ENCODE measurements at places on chromosomes 5 and 9.

DNA sequence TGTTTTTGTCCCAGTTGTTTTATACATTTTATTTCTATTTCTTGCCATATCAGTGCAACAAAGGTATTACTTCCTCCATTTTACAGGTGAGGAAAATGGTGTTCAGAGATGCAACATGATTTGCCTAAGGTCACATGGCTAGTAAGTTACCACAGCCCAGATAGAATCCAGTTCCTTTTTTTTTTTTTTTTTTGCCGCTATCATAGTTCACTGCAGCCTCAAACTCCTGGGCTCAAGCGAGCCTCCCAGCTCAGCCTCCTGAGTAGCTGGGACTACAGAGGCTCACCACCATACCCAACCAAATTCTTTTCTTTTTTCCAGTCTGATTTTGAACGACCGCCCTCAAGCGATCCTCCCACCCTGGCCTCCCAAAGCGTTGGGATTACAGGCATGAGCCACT, 480 bp upstream of the CCDC69 start:
- no peak for DNase-seq

DNA sequence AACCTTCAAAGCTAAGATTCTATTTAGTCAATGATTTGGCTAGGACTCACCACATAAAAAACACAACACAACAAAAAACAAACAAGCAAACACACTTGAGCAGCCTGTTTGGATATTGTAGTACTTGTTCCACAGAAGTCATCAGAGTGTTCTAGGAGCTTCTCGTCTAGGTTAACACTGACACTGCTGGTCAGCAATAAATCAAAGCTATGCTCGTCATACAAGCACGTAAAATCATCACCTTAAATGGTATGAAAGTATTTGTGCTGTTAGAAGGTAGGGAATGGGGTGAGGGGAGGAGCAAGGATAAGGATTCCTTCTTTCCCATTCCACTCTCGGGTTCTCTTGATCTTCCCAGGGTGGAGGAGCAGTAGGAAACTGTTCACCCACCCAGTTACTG, 88.0 kb downstream of the ARL15 start:
- no peak for DNase-seq

- DNase-seq, result no peak
Measured at GRCh38 chr9:19995619-19996018, 206.8 kb upstream of the SLC24A2 start.

DNA sequence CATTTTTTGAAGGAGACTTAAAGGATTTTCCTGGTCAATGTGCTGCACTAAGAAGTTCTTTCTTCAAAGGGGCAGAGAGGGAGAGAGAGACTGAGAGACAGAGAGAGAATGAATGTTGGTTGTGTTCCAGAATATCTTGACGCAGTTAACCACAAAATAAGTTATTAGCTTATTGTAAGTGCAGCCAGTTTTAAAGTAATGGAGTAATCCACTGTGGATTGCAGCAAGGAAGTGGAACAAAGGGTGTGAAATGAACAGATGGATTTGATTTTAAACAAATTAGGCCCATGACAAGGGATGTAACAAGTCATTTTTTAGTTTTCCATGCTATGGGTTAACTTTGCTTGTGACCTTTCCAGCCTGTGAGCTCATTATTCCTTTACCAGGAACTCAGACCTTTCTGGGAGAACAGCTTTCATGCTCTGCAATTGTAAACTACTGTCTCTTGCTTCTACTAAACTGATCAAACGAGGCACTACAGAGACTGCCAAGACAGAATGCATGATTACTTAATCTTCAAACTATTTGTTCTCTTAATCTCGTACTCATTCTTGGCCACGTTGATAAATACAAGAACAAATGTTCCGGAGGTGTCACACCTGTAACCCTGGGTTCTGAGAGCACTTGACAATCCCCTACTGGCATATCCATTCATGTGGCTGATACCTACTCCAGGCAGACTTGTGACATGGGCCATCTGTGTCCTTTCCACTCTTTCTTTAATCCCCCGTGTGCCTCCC, 131.1 kb downstream of the TLE1 start:
- no peak for DNase-seq

DNA sequence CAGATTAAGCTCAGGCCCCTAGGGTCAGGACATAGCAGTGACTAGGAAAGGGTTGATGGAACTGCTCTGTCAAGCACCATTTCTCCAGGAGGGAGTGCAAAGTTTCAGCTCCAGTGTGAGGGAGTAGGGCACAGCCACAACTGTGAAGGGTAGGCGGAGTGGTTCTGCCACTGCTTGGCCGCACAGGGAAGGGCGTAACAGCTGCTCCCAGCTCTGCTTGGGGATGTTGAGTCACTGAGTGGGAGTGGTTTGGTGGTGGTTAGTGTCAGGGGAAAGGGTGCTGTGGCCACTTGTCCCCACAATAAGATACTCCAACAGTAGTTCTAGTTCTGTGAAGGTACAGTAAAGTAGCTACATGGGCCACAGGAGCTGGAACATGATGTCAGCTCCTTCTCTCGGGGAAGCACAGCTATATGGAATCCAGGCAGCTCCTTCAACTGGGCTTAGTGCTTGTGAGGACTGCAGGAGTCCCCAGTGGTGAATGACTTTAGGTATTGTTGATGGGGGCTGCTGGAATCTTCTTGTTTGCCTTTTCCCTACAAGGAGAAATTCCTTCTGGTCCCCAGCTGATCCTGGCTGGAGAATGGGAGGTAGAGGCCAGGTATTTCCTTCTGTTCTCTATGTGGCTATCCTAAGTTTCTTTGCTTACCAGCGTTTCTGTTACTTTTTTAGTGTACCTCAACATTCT, 314.5 kb downstream of the SPATA31D1 start:
- DNase-seq, result no peak

GRCh38 chr9:23849379-23850035, 23.5 kb upstream of the ELAVL2 start:
- DNase-seq, result no peak

GRCh38 chr5:51566953-51567352, 183.7 kb downstream of the ISL1 start:
- no peak for DNase-seq

- no peak for DNase-seq
Measured at GRCh38 chr9:100865111-100865510, 163.4 kb upstream of the PLPPR1 start.

- no peak for DNase-seq
Measured at GRCh38 chr5:58200451-58200850, 259.4 kb downstream of the PLK2 start.

GRCh38 chr9:700365-701282, 140.9 kb upstream of the DMRT1 start:
- no peak for DNase-seq

DNA sequence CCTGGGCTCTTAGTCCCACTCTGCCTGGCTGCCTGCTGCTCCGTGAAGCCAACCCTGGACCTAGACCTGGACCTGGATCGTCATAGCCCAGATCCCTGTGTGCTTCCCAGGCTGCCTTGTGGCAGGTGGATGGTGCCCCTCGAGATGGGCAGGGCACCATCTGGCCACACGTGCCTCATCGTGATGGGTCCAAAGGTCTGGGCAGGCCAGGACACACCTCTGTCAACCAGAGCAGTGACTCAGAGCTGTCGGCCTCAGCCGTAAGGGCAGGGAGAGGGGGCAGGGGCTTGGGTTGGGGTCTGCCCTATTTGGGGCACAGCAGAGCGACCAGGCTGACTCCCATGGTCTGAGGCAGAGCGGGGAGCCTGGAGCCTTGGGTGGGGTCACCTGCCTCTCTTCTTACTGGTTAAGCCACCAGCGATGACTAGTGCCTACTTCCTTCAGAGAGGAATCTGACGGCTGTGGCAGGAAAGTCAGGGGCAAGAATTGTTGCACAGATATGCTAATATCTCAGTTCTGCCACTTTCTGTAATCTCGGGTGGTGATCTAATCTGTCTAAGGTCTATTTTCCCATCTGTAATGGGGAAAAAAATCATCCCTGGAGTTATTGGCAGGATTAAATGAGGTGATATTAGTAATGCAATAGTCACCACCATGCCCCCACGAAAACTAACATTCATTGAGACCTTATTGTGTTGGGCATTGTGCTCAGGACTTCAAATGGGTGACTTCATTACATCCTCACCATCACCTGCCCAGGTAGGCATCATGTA, 3.2 kb upstream of the CDHR2 start:
- DNase-seq, result no peak

DNA sequence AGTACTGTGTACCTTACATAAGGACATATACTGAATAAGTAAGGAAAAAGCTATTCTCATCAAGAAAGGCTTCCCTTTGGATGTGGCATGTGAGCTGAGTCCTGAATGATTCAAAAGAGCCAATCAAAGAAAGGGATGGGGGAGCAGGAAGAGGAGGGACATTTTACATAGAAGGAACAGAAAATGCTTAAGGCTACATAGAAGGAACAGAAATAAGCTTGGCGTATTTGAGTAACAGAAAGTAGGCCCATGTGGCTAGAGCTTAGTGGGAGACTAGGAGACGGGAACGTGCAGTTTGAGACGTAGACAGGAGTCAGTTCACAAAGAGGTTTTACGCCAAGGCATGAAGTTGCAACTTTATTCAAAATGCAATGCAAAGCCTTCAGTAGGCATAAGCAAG, 126.3 kb downstream of the CEMIP2 start:
- no peak for DNase-seq

DNA sequence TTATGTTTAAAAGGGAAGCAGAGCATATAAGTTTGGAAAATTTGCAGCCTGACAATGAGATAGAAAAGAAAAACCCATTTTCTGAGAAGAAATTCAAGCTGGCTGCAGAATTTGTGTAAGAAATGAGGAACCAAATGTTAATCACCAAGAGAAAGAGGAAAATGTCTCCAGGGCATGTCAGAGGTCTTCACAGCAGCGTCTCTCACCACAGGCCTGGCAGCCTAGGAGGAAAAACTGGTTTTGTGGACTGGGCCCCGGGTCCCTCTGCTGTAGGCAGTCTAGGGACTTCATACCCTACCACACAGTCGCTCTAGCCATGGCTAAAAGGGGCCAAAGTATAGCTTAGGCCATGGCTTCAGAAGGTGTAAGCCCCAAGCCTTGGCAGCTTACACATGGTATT, 32.1 kb upstream of the HSD17B4 start:
- DNase-seq, result no peak

GRCh38 chr5:106530150-106530549, 1140.6 kb downstream of the EFNA5 start:
- DNase-seq, result no peak

DNA sequence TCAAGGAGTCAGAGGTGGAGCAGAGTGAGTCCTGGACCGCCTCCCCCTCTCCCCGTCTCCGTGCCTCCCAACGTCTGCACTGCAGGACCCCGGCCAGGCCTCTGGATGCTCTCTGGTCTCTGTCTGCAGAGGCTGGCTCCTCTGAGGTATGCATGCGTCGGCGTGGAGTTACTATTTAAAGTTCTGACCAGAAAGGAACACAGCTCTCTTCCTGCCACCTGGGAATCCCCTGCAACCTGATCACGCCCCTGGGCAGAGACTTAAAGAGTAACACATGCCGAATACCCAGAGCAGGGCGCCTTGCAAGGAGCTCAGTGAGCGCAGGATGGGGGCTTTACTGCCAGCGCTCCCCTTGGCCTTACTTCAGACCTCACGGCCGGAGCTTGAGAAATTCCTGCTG, 16.0 kb downstream of the ANXA6 start:
- peak; percentile 64 for DNase-seq

GRCh38 chr5:75028090-75028489, 24.3 kb downstream of the GCNT4 start:
- DNase-seq, result no peak

GRCh38 chr5:74035521-74035937, 409.5 kb downstream of the ARHGEF28 start:
- no peak for DNase-seq

DNA sequence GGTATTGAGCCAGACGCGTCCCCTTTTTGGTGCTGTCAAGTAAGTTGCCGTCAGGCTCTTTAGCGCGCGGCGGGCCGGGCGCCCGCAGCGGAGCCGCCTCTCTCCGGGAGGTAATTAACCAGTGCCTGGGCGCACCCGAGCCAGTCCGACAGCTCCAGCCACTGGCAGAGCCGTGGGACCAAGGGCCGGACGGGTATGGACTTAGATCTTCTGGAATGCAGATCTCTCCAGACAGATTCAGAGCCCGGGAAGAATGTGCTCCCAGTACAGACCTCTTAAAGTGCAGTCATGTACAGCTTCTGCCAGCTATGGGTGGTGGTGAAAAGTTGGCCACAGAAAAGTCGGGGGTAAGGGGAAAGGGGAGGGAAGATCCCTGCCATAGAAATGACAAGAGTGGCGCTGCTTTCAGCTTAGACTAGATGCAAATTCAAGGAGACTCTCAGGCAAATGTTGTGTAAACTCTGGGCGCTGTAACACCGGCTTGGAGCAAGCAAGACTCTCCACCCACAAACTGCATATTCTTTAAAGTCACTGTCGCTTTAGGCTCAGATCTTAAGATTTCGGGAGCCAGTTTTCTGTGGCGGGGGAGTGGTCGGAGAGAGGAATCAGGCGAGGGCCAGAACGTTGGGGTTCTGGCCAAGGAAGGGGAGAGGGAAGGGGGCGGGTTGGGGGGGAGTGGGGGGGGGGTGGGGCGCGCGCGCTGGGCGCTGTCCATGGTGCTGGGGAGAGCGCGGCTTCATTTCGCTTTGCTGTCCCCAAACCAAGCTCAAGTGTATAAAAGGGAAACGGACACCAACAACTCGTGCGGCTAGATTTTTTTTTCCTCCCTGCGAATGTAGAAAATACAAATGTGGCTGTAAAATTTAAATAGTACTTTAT, 29.2 kb downstream of the NR2F1 start:
- no peak for DNase-seq

- no peak for DNase-seq
Measured at GRCh38 chr5:174425271-174425963, 299.0 kb upstream of the MSX2 start.

GRCh38 chr5:137563301-137563645, 64.1 kb upstream of the SPOCK1 start:
- DNase-seq, result no peak

GRCh38 chr9:70830618-70831017, 290.8 kb downstream of the TRPM3 start:
- DNase-seq, result no peak

- DNase-seq, result no peak
Measured at GRCh38 chr9:120650352-120650751, 63.9 kb downstream of the MEGF9 start.

GRCh38 chr5:69042915-69043654, 50.7 kb upstream of the SLC30A5 start:
- DNase-seq, result peak; percentile 79

GRCh38 chr5:128081111-128081851, 2.3 kb upstream of the SLC12A2 start:
- no peak for DNase-seq

DNA sequence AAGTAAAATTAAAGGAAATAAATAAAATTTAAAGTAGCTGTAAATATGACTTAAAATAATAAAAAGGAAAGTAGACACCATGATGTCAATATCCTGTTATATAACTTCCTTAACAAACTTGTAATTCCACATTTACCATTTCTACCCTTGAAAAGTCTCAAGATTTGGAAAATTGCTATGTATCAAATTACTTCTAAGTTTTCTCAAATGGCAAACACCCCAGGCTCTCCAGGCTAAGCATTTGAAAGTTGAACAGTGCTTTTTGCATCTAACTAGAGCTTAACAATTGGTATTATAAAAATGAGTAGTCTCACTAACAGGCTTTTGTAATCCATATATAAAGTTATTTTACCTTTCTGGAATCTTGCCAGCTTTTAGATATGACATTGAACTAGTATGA, 41.5 kb upstream of the MACIR start:
- no peak for DNase-seq
